LNCaP clone FGC (cell line): ENCODE measurements at places on chromosomes 1 and 21.

- DNase-seq: no peak
Observed at GRCh38 chr1:45647248-45648021, 23.6 kb upstream of the CCDC17 start.

DNA sequence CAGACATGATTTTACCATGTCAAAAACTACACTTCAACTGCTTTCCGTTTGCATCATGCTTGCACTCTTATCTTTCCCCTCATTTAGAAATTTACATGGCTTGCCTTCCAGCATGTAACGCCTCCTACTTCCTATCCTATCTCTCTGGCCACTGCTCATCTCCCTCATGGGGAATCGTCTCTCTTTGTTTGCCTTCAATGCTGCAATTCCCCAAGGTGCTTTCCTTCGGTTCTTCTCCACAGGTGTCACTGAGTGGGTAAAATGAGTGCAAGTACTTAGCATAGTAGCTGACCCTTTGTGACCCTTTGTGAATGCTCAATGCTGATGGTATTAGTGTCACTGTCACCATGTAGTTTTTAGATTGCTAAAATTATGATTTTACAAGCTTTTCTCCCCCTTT, 63.1 kb downstream of the APP start:
- no peak for DNase-seq

GRCh38 chr1:172895050-172895460, 155.7 kb downstream of the TNFSF18 start:
- no peak for DNase-seq

- DNase-seq: no peak
Observed at GRCh38 chr1:244248426-244248825, 197.3 kb downstream of the ZBTB18 start.

GRCh38 chr1:10121688-10122087, 88.7 kb upstream of the KIF1B start:
- DNase-seq: no peak

- peak; percentile 33 for DNase-seq
Observed at GRCh38 chr1:235246022-235246948, 81.7 kb downstream of the ARID4B start.

DNA sequence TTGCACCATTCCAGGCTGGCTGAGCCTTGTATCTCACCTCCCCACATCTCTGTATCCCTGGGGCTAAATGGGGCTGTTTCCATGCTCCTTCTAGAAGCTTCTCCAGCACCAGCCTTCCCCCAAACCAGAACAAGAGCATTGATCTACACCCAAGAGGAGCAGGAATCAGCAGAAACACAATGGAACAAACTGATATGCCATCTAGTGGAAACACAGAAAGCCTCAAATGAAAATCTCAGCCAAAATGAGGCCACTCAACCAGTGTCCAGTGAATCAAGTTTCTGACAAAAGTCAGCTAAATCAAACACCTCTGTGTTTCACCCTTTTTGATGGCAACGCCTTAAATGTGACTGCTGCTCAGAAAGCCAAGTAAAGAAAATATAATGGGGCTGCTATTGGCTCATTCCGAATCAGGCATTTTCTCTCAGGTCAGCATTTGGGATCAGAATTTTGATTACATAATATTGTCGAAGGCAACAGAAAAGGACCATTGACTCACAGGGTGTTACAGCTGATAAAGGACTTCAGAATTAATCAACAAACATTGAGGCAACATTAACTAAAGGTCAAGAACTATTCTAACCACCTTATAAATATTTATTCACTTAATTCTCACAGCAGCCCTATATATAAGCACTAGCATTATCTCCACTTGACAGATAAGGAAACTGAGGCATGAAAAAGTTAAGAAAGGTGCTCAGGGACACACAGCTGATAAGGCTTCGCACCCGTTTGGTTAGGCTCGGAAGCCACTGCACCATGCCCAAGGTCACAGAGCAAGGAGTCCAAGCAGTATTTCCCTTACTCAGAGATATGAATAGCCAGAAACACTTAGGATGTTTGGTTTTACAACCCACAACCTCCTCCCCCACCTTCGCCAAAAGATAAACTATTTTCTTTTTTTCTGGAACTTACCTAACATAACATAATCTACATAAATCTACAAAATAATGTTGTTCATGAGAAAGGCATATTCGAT, 85.8 kb upstream of the KCNJ15 start:
- DNase-seq: no peak

DNA sequence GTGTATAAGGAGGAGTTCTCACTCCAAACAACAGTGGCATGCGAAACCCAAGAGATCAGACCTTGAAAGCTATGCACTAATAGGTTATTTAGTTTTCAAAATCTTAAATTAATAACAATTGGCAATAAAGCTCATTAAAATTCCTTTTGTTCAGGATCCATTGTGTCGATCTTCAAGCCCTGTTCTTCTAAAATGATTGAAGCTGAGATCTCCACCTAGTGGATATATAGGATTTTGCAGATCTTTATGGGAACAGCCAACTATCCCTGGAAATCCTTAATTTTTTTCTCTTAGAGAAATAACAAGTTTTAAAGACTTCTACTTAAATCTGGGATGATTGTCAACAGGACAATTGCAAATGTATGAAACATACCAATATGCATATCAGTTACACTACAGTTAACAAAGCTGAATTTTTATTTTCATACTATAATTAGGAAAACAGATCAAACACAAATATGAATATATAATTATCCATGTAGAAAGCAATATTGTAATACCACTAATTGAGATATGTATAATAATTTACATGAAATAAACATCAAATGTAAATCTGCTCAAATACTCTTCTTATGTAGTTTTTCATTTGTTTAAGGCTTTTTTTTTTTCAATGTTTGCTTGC, 43.3 kb downstream of the LRRC53 start:
- DNase-seq: peak; percentile 21

- DNase-seq: no peak
Observed at GRCh38 chr1:46646844-46647243, 21.3 kb downstream of the ATPAF1 start.

- DNase-seq: no peak
Observed at GRCh38 chr21:41641821-41642701, 124.8 kb downstream of the RIPK4 start.

- DNase-seq: peak; percentile 94
Observed at GRCh38 chr21:35256468-35256988, 207.4 kb upstream of the RUNX1 start.

- no peak for DNase-seq
Observed at GRCh38 chr1:78730054-78730453, 80.4 kb downstream of the IFI44 start.

DNA sequence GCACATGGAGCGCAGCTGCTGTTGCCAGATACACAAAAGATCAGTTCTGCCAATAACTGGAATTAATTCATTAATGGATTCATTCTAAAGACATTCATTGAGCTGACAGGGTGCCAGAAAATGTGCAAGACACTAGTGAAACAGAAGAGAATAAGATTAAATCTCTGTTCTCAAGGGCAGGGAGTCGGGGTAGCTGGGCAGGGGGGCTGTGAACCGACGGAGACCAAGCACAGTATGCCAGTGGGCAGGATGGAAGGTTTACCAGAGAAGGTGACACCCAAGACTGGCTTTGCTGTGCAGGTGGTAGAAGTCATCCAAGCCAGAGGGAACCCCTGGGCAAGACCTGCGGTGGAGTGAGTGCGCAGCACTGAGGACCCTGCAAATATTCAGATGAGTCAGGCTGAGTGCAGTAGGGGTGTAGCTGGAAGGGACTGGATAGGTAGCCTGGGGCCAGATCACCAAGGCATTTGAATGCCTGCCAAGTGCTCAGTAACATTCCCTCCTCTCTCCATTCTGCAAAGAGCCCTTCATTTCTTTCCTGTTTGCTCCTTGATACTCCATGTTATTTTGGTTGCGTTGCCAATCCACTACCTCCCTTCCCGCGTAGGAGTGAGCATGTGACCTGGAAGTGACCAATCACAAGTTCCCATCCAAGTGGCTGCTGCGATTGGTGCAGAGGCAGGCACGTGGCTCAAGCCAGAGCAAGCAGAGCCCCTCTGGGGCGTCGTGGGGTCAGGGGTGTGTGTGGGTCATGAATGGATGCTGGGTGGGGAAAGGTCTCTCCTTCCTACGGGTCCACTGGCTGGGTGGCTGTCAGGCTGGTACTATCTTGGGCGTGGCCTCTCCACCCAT, 413.1 kb downstream of the PTPRU start:
- DNase-seq: no peak
